ENCODE measurements at places on chromosomes 12 and 14. TPM values are rescaled to one million over a fixed set of nuclear protein-coding genes. Genes with fewer than 3 reads are reported as not detected.

The FAM186B gene
- total RNA-seq: 0.16 TPM

The PTGER2 gene
- 3.8 TPM for total RNA-seq

The GPR135 gene
- 1.1 TPM for total RNA-seq

The CLEC2A gene
- not detected for total RNA-seq

The GPR132 gene
- total RNA-seq: 0.56 TPM

The JPH4 gene
- total RNA-seq: 0.07 TPM

The CEP128 gene
- total RNA-seq: 5.0 TPM

The SLC24A4 gene
- total RNA-seq: 0.10 TPM

The RNASE7 gene
- not detected for total RNA-seq

The PZP gene
- total RNA-seq: not detected

The RFX4 gene
- total RNA-seq: not detected

The NGB gene
- total RNA-seq: not detected

The HOXC12 gene
- not detected for total RNA-seq

The SFSWAP gene
- 28.6 TPM for total RNA-seq

The SLC5A8 gene
- not detected for total RNA-seq

The ADAM21 gene
- 0.05 TPM for total RNA-seq

The MFAP5 gene
- 0.06 TPM for total RNA-seq

The KSR2 gene
- total RNA-seq: 0.71 TPM

The OLR1 gene
- 1.3 TPM for total RNA-seq

The TC2N gene
- 0.70 TPM for total RNA-seq

The DAO gene
- total RNA-seq: not detected

The LGR5 gene
- total RNA-seq: not detected

The HSPB8 gene
- 15.4 TPM for total RNA-seq

The GSC gene
- 0.42 TPM for total RNA-seq

The CD4 gene
- total RNA-seq: not detected

The ART4 gene
- not detected for total RNA-seq

The GNPNAT1 gene
- 55.9 TPM for total RNA-seq

The DLGAP5 gene
- 31.4 TPM for total RNA-seq

The OR4E2 gene
- total RNA-seq: not detected

The TAS2R43 gene
- not detected for total RNA-seq

The ANKS1B gene
- total RNA-seq: 0.63 TPM

The EPS8 gene
- total RNA-seq: 49.0 TPM

The ALX1 gene
- total RNA-seq: 5.2 TPM

The TMEM30B gene
- total RNA-seq: 0.29 TPM

The ACOT4 gene
- total RNA-seq: 2.5 TPM

The DPPA3 gene
- not detected for total RNA-seq

The ETFBKMT gene
- total RNA-seq: 0.75 TPM

The TGM1 gene
- total RNA-seq: 1.0 TPM

The PIP4P1 gene
- 30.9 TPM for total RNA-seq

The KRT75 gene
- total RNA-seq: 0.26 TPM

The RHEBL1 gene
- 3.4 TPM for total RNA-seq

The FSCB gene
- not detected for total RNA-seq

Data from A549 treated with GW870086 at 1 μM for 4 hours (cell line).